H4 (cell line): ENCODE measurements at places on chromosomes 11 and 22. TPM values are rescaled to one million over a fixed set of nuclear protein-coding genes. Genes with fewer than 3 reads are reported as not detected.

The OR51B2 gene
- not detected in 2 replicates for total RNA-seq

The APLNR gene
- total RNA-seq = 0.10 TPM in 1 of 2 replicates, not detected in the other

The TRPM5 gene
- not detected in 2 replicates for total RNA-seq

The KCNK4 gene
- total RNA-seq = not detected in 2 replicates

The UQCR10 gene
- total RNA-seq = 68.5 and 85.1 TPM in 2 replicates

The CNGA4 gene
- not detected in 2 replicates for total RNA-seq

The IMMP1L gene
- total RNA-seq = 44.4 and 101 TPM in 2 replicates

The GLB1L2 gene
- 17.0 and 22.5 TPM in 2 replicates for total RNA-seq

The CARS1 gene
- 110 and 115 TPM in 2 replicates for total RNA-seq

The OR52I1 gene
- not detected in 2 replicates for total RNA-seq

The TRIM6 gene
- 6.4 and 11.2 TPM in 2 replicates for total RNA-seq

The PIH1D2 gene
- total RNA-seq = 1.4 and 2.1 TPM in 2 replicates

The RAB38 gene
- 1.6 and 2.2 TPM in 2 replicates for total RNA-seq

The ARHGAP8 gene
- total RNA-seq = 2.5 TPM in 1 of 2 replicates, not detected in the other

The PDHX gene
- 74.8 and 78.9 TPM in 2 replicates for total RNA-seq

The TECTA gene
- total RNA-seq = 0.04 and 0.06 TPM in 2 replicates

The OR5A2 gene
- total RNA-seq = not detected in 2 replicates

The SLC3A2 gene
- total RNA-seq = 478 and 499 TPM in 2 replicates

The TBX10 gene
- not detected in 2 replicates for total RNA-seq

The RIMBP3C gene
- total RNA-seq = 0.27 and 0.31 TPM in 2 replicates

The SEZ6L gene
- total RNA-seq = 0.02 TPM in 1 of 2 replicates, not detected in the other

The LGR4 gene
- 25.1 and 28.5 TPM in 2 replicates for total RNA-seq

The SCN2B gene
- total RNA-seq = not detected in 2 replicates

The GLYAT gene
- total RNA-seq = not detected in 2 replicates

The OR6A2 gene
- total RNA-seq = 0.43 TPM in 1 of 2 replicates, not detected in the other

The C1QTNF5 gene
- not detected in 2 replicates for total RNA-seq

The TRIM29 gene
- 1.4 and 2.8 TPM in 2 replicates for total RNA-seq

The LRRC32 gene
- 0.04 and 0.29 TPM in 2 replicates for total RNA-seq

The PRG3 gene
- not detected in 2 replicates for total RNA-seq

The FBLN1 gene
- total RNA-seq = 0.37 and 1.0 TPM in 2 replicates

The EXPH5 gene
- total RNA-seq = 0.49 and 2.1 TPM in 2 replicates

The MUC6 gene
- not detected in 2 replicates for total RNA-seq

The TMEM151A gene
- total RNA-seq = 0.08 and 0.10 TPM in 2 replicates

The RIMBP3B gene
- total RNA-seq = 0.27 TPM in 1 of 2 replicates, not detected in the other

The PDGFB gene
- 0.14 TPM in 1 of 2 replicates, not detected in the other for total RNA-seq

The PHRF1 gene
- 14.5 and 15.3 TPM in 2 replicates for total RNA-seq

The GAB4 gene
- not detected in 2 replicates for total RNA-seq

The BTBD18 gene
- not detected in 2 replicates for total RNA-seq
